Foreskin melanocyte (primary cell): ENCODE measurements at places on chromosomes 2 and 18.

- DNase-seq = no peak
These were observed 610.5 kb upstream of the FANCL start for GRCh38 chr2:58851598-58851997.

DNA sequence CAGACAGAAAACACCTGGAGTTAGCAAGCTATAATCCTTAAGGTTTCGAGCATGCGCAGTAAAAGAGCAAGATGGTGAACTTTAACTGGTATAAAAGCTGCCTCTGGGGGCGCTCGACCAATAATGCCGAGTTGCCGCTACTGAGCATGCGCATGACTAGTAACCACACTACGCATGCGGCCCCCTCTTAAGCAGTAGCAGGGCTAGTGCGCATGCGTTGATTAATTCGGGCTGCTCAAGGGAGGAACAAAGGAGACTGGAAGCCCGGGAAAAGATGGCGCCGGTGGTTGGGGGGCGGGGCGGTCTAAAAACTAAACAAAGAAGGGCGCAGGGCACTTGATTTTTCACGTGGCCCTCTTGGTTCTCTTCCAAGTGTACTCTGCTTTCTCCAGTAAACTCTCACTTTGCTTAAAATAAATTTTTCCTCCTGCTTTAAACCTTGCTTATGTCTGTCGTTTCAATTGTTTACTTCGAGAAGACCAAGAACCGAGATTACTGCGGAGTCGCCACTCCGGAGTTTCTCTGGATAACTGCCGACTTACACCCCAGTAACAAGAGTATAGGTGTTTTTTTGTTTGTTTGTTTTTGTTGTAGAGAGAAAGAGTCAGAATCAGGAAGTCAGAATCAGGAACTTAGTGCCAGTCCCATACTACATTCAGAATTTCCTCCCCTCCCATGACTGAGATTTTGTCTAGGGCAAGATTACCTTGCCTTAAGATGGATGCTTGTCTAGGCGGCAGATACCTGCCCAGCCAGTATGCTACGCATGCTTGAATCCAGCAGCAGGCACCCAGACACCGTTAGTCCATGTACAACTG, 5.8 kb downstream of the XRCC5 start:
- peak; percentile 95 for DNase-seq

- DNase-seq = no peak
These were observed 231.7 kb upstream of the CCDC150 start for GRCh38 chr2:196407675-196408264.

DNA sequence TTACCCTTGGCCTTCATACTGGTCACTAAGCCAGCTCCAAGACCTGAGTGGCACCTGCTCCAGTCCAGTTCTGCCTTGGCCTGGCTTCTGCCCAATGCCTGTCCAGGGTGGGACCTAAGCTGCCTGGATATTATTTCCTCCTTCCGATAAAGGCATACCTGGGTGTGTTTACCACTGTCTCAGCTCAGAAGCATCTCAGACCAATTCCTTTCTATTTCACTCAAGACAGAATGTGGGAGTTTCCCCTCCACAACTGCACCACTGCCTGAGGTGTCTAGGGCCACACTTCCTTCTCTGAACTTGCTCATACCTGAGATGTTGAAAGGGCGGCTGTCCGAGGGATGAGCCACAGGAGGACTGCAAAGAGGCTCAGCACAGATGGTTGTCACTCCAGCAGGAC, 18.4 kb upstream of the CAB39 start:
- DNase-seq = no peak

GRCh38 chr2:233446121-233446520, 91.8 kb downstream of the DGKD start:
- no peak for DNase-seq

DNA sequence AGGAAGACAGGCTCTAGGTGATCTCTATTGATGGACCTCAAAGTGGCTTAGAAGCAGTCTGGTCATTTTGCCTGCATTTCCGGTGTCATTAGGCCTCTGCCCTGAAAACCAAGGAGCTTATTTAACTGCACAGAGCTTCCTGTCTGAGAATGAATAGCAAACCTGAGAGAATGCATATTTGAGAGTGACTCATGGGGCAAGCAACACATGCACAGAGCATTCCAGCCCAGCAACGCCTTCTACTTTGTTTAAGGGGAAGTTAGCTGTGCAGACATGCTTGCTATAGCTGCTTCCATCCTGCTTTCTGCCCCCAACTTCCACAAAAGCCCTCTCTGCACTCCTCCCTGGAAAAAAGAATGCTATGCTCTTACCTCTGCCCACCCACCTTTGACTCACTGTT, 232.8 kb downstream of the GRB14 start:
- DNase-seq = peak; percentile 46

- DNase-seq = peak; percentile 86
These were observed 72.2 kb upstream of the CHRNA1 start for GRCh38 chr2:174836377-174836994.

- no peak for DNase-seq
These were observed 17.0 kb downstream of the MBOAT2 start for GRCh38 chr2:8986327-8986976.

- DNase-seq = peak; percentile 53
These were observed 38.3 kb downstream of the MRPL44 start for GRCh38 chr2:223995569-223995968.

DNA sequence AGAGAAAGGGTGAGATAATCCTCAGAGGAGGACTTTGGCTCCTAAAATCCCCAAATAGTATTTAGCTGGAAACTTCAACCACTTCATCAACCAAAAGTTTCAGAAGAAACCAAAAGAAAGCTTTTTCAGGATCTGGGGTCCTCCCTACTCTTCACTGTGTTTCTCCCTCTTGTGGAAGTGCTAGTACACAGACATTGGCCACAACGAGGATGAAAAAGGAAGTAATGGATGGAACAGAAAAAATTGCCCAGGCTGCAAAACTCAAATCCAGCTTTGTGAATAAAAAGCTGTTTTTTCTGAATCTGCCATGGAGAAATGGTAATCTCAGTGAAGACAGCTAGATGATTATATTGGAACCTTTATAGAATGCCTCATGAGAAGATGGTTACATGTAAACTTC, 4.0 kb downstream of the PID1 start:
- DNase-seq = no peak

- DNase-seq = no peak
These were observed 293.3 kb downstream of the MTX2 start for GRCh38 chr2:176562359-176563078.

DNA sequence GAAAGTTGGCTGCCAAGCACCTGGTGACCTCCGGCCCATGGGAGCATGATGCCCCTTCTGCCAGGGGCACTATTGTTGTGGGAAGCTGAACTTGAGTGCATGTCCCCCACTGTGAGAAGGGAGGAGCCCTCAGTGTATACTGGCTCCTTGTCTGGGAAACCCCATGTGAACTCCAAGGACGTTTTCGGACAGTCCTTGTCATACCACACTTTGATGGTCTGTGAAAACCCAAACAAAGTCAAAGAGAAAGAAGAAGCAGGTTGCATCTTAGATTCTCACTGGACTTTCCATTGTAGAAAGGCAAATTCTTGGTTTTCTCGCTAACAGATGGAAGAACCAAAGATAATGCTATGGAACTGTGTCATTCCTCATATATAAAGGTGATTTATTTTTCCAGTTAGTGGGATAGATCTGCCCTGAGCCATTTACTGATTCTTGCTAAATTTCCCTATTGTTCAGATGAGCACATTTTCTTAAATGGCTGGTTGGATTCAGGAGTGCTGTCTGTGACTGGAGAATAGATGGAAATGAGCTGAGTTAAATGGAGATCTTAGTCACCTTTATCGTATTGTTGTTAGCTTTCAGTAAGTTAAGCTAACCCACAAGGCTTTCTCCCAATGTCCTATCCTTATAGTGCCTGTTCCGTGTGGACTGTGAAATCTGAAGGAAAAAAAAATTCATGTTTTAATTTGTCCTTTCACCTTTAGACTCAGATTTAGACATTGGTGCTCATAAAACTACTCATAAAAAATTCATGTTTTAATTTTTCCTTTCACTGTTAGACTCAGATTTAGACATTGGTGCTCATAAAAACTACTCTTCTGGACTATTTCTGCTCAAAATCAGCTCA, 166.6 kb downstream of the ACTR3 start:
- DNase-seq = no peak

- no peak for DNase-seq
These were observed 9.4 kb upstream of the INO80C start for GRCh38 chr18:35507192-35507591.

DNA sequence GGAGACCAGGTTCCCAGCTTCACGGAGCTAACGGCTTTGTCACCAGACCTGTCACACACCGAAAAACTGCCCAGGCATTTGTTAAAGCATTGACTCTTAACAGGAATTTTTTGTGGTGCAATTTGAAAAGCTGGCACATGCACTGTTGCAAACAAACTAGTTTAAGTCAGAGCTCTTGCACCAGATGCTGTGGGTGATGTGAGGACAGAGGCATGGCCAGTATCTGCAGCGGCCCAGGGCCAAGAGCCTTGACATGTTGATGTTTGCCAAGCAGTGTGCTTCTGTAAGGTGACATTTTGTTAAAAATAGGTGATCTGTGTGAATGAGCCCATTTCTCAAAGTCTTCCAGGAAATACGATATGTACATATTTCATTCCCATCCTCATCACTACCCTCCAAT, 142.5 kb downstream of the MTCL1 start:
- no peak for DNase-seq

DNA sequence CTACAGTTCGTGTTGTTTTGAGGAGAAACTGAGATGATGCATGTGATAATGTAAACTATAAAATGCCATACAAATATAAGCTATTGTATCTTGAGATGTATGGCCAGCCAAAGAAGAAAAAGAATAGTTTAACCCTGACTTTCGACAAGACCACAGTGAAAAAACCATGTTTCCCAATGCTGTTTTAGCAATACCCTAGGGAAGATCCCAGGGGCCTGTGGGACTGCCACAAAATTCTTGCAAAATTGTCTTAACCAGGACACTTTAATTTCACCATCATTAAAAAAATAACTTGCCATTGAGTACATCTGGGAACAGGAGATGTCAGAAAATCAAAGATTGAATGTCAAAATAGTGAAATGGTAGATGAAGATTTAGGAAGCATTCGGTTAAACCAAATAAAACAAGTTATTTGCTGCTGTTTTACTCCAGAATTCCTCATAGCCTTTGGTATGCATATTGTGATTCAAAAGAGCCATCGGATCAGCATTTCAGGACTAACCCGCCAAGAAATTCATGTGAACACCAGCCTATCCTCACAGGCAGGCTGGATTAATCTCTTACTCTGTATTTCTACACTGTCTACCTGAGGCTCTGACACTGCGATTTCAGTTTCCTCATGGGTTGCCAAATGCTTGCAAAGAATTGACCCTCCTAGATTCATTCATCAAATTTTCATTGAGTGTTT, 49.0 kb upstream of the SP3 start:
- no peak for DNase-seq

- no peak for DNase-seq
These were observed 54.0 kb upstream of the SPP2 start for GRCh38 chr2:233996461-233996860.

DNA sequence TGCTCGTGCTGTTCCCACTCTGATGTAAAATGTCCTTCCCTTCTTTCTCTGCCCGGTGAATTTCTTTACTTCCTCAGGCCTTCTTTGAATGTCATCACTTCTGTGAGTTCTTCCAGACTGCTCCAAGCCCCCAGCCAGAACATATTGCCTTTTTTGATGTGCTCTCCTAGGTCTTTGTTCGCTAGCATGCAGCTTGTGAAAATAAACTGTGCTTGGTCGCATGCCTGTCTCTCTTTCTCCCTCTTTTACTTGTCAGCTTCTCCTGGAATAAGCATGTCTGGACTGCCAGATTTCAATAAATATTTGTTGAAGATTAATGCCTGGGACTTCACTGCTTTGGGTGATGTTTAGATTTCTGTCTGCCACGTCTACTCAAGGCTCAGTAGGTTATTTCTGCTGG, 82.7 kb upstream of the ARHGAP28 start:
- DNase-seq = no peak

GRCh38 chr18:27855486-27855885, 321.4 kb downstream of the CDH2 start:
- DNase-seq = no peak

DNA sequence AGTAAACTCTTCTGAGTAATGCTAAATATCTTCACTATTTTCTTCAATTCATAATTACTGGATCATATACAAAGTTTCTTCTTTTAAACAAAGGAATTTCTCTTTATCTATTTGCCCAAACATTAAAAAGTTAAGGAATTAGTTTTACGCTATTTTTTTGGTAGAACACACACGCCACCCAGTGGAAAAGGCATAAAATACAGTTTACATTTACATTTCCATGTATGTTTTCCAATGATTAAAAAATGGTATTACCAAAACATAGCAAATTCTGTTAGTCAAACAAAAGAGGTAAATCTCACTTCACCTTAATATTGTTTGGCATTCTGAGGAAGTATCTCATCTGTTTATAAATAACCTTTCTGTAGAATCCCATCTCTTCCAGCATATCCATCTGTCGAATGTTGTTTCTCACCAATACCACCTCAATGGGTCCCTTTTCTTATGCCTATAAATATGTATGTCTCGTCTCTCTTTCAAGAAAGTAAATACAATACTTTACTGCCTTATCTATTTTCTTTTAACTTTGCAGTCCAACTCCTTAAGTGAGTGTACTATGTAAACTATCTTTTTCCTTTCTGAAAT, 7.2 kb downstream of the BOLL start:
- DNase-seq = peak; percentile 29

DNA sequence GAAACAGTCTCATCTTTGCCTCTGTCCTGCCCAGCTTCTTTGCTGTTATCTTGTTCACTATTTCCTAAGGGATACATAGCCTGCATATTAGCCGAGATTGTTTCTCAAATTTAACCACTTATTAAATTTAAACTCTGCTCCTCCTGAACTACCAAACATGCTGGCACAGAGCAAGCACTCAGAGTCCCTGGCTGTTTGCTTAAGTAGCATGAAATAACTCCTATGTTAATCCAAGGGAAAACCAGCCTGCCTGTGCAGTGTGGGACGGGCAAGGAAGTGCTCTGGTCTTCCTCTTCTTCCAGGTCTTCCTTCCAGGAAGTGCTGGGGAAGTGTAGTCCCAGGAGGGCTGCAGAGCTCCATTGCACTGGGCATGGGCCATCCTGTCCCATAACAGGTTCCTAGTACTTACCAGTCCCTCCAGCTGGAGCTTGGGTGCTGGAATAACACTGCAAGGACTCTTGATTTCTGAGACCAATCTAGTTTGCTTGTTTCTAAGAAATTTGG, 95.9 kb upstream of the IL1R2 start:
- no peak for DNase-seq

DNA sequence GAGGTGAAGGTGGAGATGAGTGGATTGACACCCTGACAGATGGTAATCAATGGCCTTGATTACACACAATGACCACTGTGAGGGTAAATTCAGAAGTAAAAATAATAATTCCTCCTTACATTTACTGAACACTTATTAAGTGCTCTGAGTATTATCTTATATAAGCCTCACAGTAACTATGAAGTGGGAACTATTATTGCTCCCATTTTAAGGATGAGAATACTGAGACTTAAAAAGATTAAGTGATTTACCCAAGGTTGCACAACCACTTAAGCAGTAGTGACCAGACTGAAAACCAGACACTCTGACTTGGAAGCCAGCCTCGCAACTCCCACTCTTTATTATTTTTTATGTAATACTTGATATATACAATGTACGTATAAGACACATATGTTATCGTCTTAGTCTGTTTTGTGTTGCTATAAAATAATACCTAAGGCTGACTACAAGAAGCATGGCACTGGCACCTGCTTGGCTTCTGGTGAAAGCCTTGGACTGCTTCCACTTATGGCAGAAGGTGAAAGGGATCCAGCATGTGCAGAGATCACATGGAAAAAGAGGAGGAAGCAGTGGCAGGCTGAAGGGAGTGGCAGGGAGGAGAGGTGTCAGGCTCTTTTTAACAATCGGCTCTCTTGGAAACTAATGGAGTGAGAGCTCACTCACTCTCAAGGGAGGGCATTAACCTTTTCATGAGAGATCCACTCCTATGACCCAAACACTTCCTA, 41.5 kb upstream of the C1D start:
- DNase-seq = no peak
